Brain microvascular endothelial cell (primary cell): ENCODE measurements at places on chromosomes 2 and 18.
A peak's percentile ranks its signal among the peaks of the same experiment; 100 is the strongest.

- DNase-seq, result peak; percentile 16
Observed at GRCh38 chr2:230160112-230160660, 59.6 kb downstream of the SP110 start.

GRCh38 chr2:170362871-170363631, 185.1 kb downstream of the MYO3B start:
- peak; percentile 4 for DNase-seq

GRCh38 chr2:62597323-62597722, 91.3 kb upstream of the TMEM17 start:
- no peak for DNase-seq

GRCh38 chr2:54897420-54898310, 152.6 kb downstream of the RTN4 start:
- DNase-seq, result no peak

- DNase-seq, result no peak
Observed at GRCh38 chr2:43763091-43763490, 10.7 kb upstream of the DYNC2LI1 start.

DNA sequence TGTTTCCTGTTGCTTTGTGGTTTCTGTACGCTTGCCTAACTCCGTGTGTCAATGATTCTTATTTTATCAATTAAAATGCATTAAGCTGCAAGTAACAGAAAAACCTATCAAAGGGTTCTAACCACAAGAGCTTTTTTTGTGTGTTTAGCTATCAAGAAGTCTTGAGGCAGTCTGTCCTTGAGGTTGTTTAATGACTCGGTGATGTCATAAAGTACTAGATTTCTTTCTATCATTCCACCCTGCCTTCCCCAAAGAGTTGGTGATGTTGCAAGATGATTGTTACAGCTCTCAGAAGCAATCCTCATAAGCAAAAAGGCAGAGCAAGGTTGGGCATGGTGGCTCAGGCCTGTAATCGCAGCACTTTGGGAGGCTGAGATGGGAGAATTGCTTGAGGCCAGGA, 51.9 kb upstream of the SPTBN1 start:
- DNase-seq, result no peak

DNA sequence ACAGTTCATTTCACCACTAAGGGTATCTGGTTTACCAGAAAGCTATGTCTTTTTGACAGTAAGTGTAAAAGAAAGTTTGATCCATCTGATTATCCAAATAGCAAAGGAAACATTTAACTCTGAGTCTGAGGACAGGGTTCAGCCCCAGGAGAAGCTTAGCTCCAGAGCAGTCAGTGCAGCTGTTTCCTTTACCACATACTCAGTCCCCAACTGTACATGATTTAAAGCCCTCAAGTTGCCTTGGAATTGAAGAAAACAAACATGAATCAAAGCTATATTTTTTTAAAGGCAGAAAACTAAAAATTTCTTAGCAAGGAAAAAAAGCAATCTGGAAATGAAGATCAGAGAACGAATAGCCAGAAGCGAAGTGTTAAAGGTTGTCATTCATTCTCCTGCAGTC, 746.0 kb downstream of the METTL4 start:
- no peak for DNase-seq

GRCh38 chr2:2000018-2000723, 255.9 kb upstream of the PXDN start:
- DNase-seq, result no peak

- no peak for DNase-seq
Observed at GRCh38 chr18:9739516-9739915, 31.4 kb downstream of the RAB31 start.

DNA sequence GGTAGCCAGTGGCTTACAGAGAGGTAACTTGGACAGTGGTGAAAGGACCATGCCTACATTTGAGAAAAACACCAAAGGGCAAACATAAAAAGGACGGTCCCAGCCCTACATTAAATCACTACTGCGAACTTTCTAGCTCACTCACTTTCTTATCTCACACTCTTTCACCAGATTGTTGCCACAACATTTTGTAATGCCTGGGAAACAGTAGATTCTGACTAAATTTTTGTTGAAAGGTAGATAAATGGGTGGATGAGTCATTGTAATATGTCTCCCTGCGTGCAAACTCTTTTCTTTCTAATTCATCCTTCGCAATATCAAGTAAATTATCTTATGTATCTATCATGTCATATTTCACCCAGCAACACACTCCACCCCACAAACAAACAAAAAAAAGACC, 192.2 kb downstream of the IRS1 start:
- peak; percentile 29 for DNase-seq

DNA sequence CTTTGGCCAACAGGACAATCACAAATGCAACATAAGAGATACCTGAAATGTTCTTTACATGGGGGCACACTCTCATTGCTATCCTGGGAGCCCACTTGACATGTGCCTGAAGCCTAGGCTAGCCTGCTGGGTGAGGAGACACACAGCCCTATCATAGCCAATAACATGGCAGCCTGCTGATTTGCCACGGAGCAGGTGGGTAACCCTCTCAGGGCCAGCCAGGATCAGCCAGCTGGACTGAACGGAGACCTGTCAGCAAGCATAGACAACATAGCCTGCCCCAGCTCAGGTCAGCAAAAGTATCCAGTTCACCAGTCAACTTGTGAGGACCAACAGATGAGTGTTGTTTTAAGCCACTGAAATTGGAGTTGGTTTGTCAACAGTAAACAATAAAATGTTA, 566.5 kb downstream of the DCDC2C start:
- DNase-seq, result no peak

DNA sequence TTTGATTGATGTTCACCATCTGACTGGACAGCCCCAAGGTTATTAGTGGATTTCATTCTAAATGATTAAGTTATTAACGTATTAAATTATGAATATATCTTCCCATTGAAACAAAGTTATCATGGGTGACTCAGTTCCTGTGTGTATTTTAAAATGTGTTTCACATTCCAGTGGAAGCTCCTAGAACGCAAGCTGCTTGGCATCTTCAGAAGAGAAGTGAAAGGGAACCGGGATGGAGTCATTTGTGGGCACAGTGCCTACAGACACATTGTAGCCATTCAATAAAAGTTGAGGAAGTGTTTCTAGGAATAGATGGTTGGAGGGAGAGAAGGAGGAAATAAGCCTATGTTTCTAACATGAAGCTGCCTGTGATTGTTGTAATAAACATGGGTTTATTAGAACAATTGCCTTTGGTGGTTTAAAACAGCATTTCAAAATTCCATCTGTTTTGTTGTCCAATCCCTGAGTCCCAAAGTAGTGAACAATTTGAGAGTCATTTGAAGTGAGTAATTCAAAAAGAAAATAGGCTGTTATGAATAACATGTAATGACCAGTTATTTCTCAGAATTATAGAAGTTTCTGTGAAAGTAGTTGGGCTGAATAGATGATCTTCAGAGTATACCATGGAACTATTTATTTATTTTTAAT, 143.5 kb downstream of the PKP4 start:
- peak; percentile 93 for DNase-seq

- DNase-seq, result no peak
Observed at GRCh38 chr2:60699617-60700016, 56.5 kb upstream of the PAPOLG start.

DNA sequence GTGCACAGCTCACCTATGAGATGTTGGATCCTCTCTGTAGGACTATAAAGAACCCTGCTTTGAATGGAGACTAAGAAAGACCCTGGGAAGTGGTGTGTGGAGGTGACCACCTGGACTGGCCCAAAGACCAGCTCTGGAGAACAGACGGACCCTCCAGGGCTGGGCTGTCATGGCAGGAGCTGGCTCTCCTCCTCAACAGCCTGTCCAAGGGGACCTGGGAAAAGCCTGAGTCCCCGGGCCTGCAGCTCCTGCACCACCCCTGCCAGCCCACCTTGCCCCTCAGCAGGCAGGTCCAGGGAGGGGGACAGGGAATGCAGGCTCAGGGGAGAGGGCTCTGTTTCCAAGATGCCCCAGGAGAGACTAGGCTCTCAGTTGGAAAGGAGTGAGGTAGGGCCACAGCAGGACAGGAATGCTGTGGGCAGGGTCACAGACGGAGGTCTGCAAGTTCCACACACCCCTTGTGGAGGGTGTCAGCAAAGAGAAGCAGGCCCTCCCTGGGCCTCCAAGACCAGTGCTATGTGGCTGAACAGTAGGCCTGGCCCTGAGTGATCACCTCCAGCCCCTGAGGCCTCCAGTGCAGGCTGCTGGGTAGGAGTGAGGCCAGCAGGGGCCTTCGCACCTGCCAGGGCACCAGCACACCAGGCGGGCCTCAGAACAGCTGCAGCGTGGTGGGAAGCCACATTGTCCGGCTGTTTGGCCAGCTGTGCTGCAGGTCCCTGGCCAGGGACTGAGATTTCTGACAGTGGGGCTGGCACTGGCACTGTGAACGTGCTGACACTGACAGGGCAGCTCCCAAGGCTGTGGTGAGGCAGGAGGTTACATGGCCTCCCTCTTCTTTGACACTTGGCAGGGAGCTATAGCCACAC, 86.4 kb upstream of the OTOS start:
- DNase-seq, result no peak

DNA sequence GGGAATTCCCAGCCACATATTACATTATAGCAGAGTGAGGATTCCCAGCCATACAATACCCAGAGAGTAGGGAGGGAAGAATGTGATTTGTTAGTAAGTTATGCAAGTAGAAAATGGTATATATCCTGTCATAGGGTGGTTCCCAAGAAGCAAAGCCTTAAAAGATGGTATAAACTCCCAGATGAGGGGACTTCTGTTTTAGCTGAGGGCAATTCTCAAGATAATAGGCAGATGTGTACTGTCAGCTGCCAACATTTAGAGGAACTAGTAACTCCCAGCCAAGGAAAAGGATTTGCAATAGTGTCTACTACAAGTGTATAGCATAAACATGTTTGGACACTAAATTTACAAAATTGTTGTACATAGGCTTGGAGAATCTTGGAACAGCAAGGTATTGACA, 86.5 kb downstream of the XDH start:
- no peak for DNase-seq

DNA sequence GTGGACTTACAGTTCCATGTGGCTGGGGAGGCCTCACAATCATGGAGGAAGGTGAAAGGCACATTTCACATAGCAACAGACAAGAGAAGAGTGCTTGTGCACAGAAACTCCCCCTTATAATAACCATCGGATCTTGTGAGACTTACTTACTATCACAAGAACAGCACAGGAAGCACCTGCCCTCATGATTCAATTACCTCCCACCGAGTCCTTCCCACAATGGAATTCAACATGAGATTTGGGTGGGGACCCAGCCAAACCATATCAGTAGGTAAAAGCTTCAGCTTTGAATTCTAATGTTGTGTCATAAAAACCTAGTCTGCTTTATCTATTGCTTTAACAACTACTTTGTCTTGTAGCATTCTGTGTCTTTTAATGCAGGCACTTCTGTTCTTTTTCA, 140.4 kb upstream of the PIK3C3 start:
- peak; percentile 0 for DNase-seq

GRCh38 chr2:158091647-158092046, 10.0 kb upstream of the UPP2 start:
- no peak for DNase-seq

DNA sequence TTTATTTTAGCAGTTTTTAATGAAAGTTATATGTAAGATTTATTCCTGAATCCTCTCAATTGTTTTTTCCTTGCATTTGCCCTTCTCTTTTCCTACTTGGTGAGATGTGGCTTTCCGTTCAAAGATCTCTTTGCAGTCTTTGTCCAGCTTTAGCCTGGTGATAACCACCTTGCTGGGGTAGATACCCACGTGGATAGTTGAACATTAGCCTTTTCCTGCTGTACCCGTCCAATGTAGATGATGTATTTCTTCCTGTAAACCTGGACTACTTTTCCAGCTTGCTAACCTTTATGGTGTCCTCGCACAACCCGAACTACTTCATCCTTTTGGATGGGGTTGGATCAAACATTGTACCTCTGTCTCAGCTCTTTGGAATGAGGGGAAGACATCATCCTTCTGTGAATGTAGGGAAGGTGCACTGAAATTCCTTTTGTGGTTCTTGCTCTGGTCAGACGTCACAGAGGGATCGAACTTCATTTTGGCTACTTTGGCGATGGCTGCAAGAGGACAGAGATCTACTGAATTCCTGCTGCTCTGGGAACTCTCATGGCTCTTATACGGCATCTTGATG, 293.2 kb upstream of the EPAS1 start:
- DNase-seq, result no peak
